ENCODE measurements at places on chromosomes 7 and 10.

DNA sequence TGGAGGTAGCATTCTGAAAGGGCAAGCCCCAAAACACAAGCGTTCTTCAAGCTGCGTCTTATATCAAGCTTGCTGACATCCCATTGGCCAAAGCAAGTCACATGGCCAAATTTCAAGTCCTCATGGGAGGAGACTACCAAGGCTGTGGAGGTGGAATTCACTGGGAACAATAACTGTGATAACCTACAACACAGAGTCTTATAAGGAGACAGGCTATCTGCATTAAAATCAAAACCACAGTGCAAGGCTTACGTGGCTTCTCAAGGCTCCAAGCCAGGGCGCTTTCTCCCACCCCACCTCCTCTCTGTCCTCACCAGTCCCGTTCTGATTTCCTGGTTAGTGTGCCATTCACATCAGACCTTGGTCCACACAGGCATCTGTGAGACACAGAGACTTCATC lies 39.4 kb downstream of the ADRB1 start:
- DNase-seq = no peak

- DNase-seq = no peak
Measured at GRCh38 chr7:154373956-154374355, 321.8 kb downstream of the DPP6 start.

DNA sequence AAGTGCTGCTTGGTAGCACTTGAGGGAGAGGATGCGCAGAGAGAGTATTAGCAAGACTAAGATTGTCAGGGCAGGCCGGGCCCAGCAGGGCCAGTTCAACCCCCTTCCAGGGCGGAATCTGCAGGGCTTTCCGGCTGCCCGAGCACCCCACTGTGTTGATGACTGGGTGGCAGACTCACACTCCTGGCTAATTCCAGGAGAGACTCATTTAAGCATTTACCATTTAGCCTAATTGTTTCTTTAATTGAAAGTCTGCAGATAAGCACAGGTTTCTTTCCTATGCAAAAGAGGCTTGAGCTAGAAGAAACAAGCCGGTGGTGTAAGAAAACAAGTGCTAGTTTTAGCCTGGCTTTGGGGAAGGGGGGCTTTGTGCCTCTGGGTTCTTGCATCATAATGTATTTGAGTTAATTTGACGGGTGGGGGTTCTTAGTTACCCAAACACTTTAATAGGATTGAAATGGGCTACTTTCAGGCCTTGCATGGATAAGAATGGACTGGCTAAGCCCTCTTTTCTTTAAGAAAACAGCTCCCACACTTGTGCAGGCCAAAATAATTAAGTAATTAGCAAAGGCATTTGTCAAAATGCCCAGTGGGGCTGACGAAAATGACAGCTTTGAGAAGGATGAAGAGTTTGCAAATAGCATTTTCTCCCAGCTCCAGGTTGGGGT lies 201.3 kb downstream of the MYOF start:
- no peak for DNase-seq

DNA sequence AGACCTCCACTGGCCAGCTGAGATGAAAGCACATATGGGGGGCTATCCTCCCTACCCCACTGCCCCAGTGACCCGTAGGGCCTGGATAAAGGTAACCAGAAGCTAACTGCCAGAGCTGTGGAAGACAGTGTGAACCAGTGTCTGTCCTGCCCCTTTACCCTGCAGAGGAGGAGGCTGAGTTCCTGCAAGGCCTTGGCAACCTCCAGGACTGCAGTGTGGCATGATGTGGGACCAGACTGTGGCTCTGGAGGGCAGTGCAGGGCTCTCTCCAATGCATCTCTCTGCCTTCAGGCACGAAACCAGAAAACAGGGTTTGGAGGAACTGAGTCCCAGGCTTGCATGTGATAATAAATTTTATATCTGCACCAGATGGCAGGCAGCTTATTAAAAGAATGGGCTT lies 93.1 kb downstream of the EPC1 start:
- no peak for DNase-seq

DNA sequence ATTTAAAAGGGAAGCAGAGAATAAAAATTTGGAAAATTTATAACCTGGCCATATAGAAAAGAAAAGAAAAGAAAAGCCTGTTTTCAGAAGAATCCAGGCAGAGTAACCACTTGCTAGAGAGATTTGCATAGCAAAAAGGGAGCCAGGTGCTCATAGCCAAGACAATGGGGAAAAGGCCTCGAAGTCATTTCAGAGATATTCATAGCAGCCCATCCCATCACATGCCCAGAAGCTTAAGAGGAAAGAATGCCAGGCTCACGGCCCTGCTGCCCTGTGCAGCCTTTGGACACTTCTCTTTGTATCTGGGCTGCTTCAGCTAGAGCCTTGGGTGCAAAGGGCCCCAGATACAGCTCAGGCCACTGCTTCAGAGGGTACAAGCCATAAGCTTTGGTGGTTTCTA lies 159.8 kb downstream of the CCDC7 start:
- no peak for DNase-seq

DNA sequence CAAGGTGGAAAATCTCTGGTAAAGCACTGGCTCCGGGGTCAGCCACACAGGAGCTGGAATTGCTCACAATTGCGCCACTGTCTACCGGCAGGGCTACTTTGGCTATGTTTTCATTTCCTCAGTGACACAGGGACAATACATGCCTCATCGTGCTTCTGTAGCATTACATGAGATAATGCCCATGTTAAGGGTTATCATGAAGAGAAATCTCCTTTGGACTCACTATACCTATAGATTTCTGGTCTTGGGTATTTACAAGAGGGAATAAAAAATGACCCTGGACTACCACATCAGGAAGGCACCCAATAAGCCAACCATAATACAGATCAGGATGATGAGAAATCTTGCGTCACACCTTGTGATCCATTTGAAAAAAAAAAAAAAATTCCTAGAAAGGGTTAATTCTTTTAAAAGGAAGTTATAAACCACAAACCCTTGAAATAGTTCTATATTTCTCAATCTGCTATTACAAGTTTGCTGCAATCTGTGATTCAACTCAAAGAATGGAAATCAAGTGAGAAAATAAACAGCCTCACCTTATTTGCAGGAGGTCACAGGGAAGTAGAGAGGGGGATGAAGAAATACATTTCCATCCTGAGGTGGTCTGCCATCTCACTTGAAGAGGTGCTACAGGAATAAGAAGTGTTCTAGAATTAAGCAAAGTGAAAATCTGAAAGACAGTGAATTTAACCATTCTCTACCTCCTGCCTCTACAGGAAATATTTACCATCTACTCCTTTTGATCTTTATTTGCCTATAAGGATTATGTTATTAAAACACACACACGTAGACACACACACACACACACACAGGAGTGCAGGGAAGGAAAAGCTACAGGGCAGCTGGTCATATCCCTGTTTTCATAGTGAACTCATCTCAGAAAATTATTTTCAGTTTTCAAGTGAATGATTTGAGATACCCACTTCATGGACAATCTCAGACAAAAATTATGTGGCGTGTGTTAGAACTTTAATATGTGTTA lies 231.3 kb upstream of the CELF2 start:
- DNase-seq = no peak

- no peak for DNase-seq
Measured at GRCh38 chr10:16853201-16853600, 36.0 kb upstream of the RSU1 start.

DNA sequence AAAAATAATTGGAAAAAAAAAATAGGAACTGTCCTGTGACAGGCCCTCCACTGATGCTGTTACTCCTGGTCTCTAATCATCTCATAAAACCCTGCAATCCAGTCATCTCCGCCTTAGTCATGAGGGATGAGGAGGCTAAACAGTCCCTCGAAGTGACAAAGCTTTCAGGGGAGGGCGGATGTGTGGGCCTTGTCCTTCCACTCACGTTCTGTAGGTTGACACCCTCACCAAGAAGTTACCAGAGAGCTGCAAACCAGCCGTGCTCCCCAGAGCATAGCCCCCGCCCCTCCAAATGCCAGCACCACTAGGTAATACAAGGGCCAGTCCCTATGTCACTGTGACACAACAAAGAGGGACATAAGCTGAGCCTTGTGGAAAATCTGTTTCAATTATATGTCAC lies 11.9 kb downstream of the COBL start:
- DNase-seq = no peak

DNA sequence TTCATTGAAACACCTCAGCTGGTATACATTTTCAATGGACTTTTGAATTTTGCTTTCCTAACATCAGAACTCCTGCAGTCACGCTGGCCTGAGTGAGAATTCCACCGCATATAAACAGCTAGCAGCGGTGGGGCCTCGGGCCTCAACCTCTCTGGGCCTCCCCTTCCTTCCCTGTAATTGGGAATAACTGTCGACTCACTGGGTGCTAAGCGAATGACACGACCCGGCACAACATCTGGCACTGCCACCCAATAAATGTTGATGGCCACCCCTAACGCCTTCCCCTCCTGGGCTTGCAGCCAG lies 670 bp downstream of the RCC1L start:
- DNase-seq = no peak

DNA sequence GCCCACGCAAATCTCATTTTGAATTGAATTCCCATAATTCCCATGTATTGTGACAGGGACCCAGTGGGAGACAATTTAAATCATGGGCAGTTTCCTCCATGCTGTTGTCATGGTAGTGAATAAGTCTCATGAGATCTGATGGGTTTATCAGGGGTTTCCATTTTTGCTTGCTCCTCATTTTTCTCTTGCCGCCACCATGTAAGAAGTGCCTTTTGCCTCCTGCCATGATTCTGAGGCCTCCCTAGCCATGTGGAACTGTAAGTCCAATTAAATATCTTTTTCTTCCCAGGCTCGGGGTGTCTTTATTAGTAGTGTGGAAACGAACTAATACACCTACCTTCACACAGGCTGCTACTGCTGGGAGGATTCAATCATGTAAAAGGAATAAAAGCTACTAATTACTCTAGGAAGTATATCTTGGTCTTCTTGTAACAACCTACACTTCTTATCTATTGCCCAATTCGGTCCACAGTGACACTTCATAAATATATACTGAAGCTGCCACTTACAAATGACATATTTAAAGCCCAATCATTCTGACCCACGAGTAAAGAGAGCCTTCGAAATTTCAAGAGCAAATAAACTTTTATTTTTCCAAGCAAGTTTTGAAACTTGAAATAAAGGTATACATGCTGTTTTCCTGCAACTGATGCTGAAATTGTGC lies 100.3 kb upstream of the ASAH2 start:
- DNase-seq = no peak

- DNase-seq = no peak
Measured at GRCh38 chr10:10431422-10432066, 586.1 kb upstream of the CELF2 start.

- DNase-seq = no peak
Measured at GRCh38 chr10:124691002-124691401, 53.2 kb downstream of the FAM53B start.

GRCh38 chr10:125689955-125690569 lies 7.1 kb upstream of the TEX36 start:
- no peak for DNase-seq

- no peak for DNase-seq
Measured at GRCh38 chr7:85289279-85289678, 102.4 kb upstream of the SEMA3D start.
